ENCODE measurements at places on chromosomes 6 and 20.

DNA sequence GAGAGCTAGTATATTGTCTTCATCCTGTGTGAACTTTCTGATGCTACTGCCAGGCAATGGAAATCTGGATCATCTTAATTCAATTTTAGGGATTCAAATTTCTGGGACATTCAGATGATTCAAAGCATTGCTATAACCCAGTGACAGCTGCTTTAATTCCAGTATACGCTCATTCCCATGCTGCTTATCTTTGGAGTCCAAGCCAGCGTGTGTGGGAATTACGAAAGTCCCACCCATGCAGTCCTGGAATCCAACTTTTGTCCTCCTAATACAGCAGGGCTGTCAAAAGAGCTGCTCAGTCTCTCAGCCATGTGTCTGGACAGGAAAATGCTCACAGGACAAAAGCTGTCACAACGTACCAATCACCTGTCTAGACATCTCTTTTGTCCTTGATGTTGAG, 219.8 kb downstream of the LAMA2 start:
- H3K27me3 ChIP-seq = peaks cover 55% of the 10 kb centered on the region
- H3K4me3 ChIP-seq = no peak overlapping the region
- H3K27ac ChIP-seq = no peak overlapping the region
- no peak for DNase-seq

DNA sequence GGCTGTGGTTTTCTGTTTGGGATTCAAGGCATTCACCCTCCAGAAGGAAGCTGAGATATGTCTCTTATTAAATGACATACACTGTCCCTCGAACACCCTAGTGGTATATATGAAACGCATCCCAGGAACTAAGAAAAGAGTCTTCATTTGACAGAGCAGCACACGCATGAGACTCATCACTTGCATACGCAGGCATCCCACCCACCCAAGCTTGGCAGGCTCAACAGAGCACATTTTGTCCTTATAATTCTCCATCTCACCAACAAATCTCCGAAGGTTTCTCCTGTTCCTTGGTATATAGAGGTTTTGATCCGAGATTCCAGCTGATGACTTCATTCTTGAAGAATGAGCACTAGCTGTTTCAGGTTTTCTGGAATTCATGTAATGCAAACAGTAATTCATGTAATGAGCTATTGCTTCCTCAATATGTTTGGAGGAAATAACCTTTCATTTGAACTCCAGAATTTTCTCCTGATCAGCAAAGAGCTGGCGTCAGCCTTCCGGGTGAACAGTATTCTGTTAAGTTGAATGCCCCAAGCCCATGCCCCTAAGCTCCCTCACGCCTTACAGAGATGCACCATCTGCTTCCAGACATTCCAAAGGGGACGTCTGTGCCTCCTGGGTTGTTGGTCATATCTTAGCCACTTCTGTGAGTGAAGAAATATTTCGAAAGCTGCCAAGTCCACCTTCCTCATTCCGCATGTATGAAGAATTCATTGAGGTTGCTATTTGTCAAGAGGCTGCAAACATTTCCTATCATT, 66.0 kb upstream of the CDH4 start:
- H3K27me3 ChIP-seq = no peaks in the 10 kb centered on the region
- peaks cover 27% of the 10 kb centered on the region for H3K4me1 ChIP-seq
- peak overlapping the region; percentile 79 for H3K27ac ChIP-seq
- H3K36me3 ChIP-seq = no peaks in the 10 kb centered on the region

- no peak overlapping the region for H3K4me3 ChIP-seq
- no peaks in the 10 kb centered on the region for H3K36me3 ChIP-seq
- DNase-seq = peak; percentile 11
- H3K27ac ChIP-seq = no peak overlapping the region
- no peaks in the 10 kb centered on the region for H3K27me3 ChIP-seq
- H3K4me1 ChIP-seq = peaks cover 5% of the 10 kb centered on the region
Observed at GRCh38 chr6:121971931-121972335, 427.5 kb upstream of the HSF2 start.

DNA sequence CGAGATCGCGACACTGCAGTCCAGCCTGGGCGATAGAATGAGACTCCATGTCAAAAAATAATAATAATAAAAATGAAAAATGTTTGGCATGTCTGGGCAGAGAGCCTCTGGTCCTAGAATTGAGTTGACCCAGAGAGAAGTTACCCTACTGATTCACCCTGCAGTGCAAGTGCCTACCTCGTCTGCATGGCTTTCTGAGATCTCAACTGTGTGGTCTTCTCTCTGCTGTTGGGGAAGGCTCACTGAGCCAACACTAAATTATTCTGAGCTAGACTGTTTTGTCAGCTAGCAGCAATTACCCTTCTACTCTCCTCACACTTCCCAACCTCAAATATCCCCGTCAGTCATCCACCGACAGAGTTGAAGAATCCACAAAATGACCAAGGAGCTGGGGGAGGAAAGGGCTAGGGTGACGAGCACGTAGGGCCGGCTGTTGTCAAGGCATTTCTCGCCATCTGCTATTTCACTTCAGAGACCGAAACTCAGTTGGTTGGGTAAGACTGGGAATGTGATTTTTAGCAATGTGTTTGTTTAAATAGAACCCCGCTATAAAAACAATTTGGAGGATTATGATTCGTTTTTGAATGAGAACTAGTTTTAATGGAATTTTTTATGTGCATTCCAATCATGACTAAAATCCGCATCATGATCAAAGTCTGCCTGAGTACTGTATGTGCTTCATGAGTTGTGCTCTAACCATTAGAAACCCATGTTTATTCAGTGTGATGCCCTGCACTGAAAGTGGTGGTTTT, 9.4 kb downstream of the MAS1 start:
- H3K27me3 ChIP-seq = no peaks in the 10 kb centered on the region
- H3K4me1 ChIP-seq = peaks cover 10% of the 10 kb centered on the region
- peak; percentile 84 for DNase-seq
- H3K4me3 ChIP-seq = peak overlapping the region; percentile 48
- no peaks in the 10 kb centered on the region for H3K36me3 ChIP-seq

DNA sequence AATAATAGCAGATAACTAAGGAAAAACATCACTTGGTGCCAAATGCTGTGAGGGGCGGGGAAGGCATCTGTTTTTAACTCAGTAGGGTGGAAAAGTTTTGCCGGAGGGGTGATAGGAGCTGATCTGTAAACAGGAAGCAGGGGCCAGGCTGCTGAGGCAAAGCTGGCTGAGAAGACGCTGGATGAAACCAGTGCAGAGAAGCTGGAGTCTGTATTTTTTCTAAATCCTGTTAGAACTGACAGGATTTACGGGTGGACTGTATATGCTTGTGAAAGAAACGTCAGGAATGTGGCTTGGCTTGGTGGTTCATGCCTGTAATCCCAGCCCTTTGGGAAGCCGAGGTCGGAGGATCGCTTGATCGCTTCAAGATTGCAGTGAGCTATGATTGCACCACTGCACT, 5.6 kb downstream of the PCMTD2 start:
- DNase-seq = no peak
- H3K36me3 ChIP-seq = peaks cover 49% of the 10 kb centered on the region
- peaks cover 16% of the 10 kb centered on the region for H3K4me1 ChIP-seq

GRCh38 chr6:6971369-6971768, 136.4 kb upstream of the RREB1 start:
- no peak overlapping the region for H3K27ac ChIP-seq
- no peaks in the 10 kb centered on the region for H3K27me3 ChIP-seq
- no peak overlapping the region for H3K4me3 ChIP-seq
- H3K4me1 ChIP-seq = peaks cover 18% of the 10 kb centered on the region

- no peak overlapping the region for H3K4me3 ChIP-seq
- no peak for DNase-seq
- H3K36me3 ChIP-seq = peaks cover 6% of the 10 kb centered on the region
- H3K4me1 ChIP-seq = peaks cover 6% of the 10 kb centered on the region
- no peak overlapping the region for H3K27ac ChIP-seq
Observed at GRCh38 chr6:106056060-106056745, 29.9 kb upstream of the PRDM1 start.

DNA sequence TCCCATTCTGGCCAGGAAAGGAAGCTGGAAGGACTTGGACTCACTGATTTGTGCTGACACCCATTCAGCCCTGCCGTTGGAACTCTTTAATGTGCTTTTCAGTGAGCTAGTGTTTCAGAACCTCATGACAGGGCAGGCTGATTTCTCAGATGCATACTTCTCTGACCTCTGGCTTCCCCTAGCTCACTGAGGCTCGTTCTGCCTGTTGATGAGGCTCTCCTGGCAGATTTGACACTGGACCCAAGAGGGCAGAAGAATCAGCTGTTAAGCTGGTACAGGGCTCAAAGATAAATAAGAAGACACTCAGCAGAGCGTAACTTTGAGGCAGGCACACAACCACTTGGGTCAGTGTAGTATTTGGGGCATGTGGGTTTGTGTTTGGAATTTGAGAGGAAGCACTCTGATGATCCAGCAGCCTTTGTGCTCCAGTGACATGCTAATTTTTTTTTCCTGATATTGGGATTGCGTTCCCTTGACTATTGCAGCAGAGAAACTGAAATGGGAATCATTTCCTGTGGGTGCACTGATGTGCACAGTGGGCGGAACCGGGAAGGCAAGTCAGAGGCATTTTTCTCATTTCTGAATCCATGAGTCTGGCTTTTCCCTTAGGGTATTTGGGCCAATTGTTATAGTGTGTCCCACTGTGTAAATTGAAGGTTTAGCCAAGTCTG, 80.2 kb downstream of the CARMIL1 start:
- H3K27ac ChIP-seq = peak overlapping the region; percentile 80
- no peaks in the 10 kb centered on the region for H3K27me3 ChIP-seq
- peak; percentile 81 for DNase-seq
- H3K36me3 ChIP-seq = no peaks in the 10 kb centered on the region

- no peak overlapping the region for H3K27ac ChIP-seq
- H3K36me3 ChIP-seq = no peaks in the 10 kb centered on the region
- H3K4me3 ChIP-seq = no peak overlapping the region
- no peaks in the 10 kb centered on the region for H3K4me1 ChIP-seq
- H3K27me3 ChIP-seq = no peaks in the 10 kb centered on the region
Observed at GRCh38 chr20:9516234-9516871, 2.0 kb downstream of the LAMP5 start.

DNA sequence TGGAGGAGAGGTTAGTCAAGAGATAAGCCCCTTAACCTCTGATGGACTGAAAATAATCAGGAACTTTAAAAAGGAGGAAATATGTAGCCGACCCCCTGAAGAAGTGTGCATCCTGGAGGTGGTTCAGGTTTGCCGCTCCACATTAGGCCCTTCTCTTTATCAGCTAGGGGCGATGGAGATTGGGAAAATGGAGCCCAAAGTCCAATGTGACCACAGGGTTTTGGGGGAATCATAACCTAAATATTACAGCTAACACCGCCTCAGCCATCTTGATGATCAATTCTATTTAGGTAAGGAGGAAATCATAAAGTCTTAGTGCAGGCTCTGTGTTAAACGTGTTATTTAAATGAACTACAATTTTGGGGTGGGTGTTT, 1.2 kb downstream of the OGFRL1 start:
- H3K4me1 ChIP-seq = peaks cover 32% of the 10 kb centered on the region
- DNase-seq = no peak
- H3K4me3 ChIP-seq = peak overlapping the region; percentile 78
- peak overlapping the region; percentile 11 for H3K27ac ChIP-seq
- H3K36me3 ChIP-seq = peaks cover 14% of the 10 kb centered on the region

DNA sequence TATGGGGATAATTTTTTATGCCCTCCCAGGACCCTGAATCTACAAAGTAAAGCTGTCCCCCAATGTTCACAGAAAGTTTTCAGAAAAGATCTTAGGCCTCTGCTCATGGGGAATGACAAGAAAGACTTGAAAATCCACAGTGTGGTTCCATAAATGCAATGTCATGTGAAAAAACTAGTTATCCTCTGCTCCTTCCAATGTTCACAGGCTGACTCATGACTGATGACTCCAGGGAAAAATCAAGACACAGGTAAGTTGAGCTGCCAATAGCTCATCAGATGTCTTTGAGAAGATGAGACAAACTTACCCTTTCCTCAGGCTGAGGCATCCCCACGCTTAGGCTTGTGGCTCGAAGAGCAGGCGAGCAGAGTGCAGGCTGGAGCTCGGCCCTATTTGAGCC, 14.8 kb upstream of the BCLAF1 start:
- H3K4me1 ChIP-seq = no peaks in the 10 kb centered on the region
- H3K27ac ChIP-seq = no peak overlapping the region
- no peaks in the 10 kb centered on the region for H3K27me3 ChIP-seq
- H3K36me3 ChIP-seq = no peaks in the 10 kb centered on the region
- no peak for DNase-seq

- peaks cover 61% of the 10 kb centered on the region for H3K36me3 ChIP-seq
- DNase-seq = no peak
- no peaks in the 10 kb centered on the region for H3K4me1 ChIP-seq
- H3K27me3 ChIP-seq = no peaks in the 10 kb centered on the region
Observed at GRCh38 chr6:37451441-37452193, 18.6 kb downstream of the CMTR1 start.

All from MCF 10A (cell line).